Astrocyte of the spinal cord (primary cell): ENCODE measurements at places on chromosomes 4 and X.
A peak's percentile ranks its signal among the peaks of the same experiment; 100 is the strongest.

DNA sequence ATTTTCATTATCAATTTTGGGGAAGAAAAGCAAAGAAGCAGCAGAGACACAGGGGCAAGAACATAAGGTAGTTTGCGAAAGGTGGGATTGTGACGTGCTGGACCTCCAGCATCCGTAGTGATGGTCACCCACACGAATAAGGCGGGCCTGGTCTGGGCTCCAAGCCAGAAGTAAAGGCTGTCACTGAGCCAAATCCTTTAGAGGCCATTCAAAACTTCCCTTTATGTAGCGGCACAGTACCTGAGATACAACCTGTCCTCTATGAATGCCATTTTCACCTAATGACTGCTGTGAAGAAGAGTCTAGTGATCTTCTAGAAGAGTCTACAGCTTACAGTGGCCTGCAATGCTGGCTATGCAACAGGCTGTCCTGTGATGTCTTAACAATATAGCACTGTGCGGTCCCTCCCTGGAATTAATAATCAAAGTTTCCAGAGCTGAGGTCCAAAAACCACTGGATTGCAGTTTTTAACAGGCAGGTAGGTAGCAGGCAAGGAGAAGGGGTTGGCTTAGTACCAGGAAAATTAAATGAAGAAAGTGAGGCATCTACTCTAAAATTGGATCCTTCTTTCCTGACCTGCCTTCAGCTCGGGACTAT lies 56.2 kb downstream of the TRIML1 start:
- DNase-seq, result no peak

GRCh38 chr4:182818926-182819730 lies 98.1 kb downstream of the DCTD start:
- no peak for DNase-seq

GRCh38 chrX:95318882-95319281 lies 1365.8 kb upstream of the DIAPH2 start:
- DNase-seq, result no peak

DNA sequence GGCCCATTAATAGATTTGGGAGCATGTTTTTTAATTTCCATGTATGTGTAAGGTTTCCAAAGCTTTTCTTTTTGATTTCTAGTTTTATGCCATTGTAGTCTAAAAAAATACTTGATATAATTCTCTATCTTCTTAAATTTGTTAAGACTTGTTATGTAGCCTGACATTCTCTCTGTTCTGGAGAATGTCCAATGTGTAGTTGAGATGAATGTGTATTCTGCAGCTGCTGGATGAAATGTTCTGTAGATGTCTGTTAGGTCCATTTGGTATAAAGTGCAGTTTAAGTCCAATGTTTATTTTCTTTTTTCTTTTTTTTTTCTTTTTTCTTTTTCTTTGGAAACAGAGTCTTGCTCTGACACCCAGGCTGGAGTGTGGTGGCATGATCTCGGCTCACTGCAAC lies 378.5 kb upstream of the MAD2L1 start:
- DNase-seq, result no peak

DNA sequence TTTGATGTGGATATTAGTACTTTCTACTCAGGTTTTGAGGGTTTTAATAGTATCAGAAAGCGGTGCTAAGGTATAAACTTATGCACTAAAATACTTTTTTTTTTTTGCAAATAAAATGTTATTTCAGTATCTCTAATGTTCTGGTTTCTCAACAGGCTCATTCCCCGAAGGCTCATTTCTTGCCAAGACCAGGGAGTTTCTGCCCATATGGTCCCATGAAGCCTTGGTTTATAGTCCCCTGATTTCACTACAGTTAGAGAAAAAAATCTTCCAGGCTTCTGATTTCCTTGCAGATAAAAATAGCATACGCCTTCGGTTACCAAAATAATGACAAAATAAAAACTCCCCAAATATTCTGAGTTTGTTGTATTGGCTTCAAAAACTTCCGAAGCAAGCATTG lies 814.2 kb upstream of the PABPC4L start:
- DNase-seq, result no peak

DNA sequence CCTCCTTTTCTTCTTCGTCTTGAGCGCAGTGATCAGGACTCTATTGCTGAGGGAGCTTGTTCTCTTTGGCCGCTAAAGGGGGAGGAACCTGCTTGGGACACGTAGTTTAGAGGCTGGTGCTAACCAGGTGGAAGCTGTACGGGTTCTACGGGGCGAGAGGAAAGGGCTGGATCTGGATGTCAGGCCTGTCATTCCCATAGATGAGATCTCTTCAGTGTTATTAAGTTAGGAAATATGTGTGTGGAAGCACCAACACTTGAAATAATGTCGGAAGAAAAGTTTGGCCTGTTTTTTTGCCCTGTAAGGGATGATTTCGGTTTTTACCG lies 643 bp downstream of the SRP72 start:
- DNase-seq, result no peak

DNA sequence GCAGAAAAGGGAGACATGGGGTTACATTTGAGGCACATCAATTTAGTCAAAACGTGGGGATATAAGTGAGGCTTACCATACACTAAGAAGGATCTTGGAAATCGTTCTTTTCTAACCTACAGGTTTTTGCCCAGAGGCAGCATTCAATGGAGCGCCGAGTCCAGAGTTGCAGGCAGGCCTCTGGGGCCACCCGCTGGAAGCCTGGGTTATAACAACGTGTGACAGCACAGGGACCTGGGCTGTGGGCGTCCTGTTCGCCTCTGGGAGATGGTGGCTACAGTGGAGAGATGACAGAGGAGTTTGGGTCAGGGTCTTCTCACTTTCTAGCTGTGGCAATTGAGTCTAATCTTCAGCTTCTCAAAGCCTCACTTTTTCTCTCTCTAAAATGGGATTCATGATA lies 53.9 kb downstream of the ENPP6 start:
- DNase-seq, result peak; percentile 23

DNA sequence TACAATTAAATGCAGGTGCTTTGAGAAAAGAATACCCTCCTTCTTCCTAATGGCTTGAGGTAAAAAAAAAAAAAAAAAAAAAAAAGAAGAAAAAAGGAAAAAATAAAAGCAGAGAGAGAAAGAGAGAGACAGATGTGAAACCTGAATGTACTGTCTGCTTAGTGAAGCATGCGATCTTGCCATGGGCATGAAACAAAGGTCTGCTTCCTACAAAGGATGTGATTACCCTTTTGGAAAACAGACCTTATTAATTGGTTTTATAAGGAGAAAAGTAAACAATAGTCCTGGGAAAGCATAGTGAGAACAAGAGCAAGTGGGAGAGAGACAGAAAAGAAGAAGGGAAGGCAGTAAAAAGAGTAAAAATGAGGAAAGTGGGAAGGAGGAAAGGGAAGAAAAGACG lies 526.1 kb upstream of the PABPC4L start:
- no peak for DNase-seq

- no peak for DNase-seq
Measured at GRCh38 chr4:107129076-107129475, 93.0 kb upstream of the DKK2 start.

GRCh38 chrX:11558972-11559371 lies 106.7 kb downstream of the ARHGAP6 start:
- DNase-seq, result no peak

DNA sequence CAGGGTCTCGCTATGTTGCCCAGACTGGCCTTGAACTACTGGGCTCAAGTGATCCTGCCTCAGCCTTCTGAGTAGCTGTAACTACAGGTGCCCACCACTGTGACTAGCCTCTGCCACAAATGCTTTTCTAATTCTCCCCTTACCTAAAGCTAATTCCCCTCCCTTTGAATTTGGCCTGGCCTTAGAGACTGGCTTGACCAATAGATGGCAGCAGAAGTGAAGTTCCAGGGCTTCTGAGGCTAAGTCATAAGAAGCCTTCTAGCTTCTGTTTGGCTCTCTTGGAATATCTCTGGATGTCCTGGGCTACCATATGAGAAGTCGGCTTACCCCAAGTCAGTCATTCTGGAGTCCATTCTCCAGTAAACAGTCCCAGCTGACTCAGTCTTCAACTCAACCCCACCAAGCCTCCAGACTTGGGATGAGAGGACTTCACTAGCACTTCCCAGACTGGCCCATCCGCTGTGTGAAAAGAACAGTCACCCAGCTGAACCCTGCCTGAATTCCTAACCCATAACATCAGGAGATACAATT lies 61.0 kb downstream of the HPRT1 start:
- peak; percentile 73 for DNase-seq

DNA sequence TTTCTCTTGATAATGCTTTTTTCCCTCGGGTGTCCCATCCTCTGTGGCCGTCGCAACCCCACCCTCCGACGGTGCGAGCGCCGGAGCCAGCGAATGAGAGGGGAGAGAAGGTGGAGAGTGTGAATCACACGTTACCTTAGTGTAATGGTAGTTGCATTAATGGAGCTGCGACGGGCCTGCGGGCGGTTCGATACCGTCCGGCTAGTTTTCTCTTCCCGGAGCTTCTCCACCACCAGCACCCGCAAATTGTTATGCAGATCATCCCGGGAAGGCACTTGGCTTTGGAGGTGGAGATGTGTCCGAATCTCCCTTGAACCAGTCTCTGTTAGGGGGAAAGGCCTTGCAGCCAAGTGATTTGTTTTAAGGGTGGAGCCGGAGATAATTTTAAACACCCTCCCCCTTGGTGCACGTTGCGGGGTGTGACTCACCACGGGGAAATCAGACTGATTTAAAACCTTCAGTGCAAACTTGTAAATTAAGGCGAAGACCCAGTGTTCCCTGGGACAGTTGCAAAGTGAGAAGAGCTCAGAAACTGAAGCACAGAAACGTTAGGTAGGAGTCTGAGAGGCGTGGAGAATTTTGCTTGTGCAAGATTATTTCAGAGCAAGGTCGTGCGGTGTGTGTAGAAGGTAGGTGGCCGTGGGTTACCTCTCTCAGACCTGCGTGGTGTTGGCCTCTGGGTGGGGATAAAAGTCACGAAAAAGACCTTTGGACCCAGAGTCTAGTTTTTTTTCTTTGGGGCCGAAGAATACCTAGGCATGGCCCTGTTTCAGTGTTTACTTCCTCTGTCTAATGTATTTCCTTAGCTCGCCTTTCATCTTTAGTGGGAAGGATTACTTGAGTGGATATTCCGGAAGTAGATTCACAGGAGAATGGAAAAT lies 1.3 kb downstream of the AFF1 start:
- DNase-seq, result peak; percentile 73

- no peak for DNase-seq
Measured at GRCh38 chrX:56314334-56314733, 82.2 kb downstream of the KLF8 start.

DNA sequence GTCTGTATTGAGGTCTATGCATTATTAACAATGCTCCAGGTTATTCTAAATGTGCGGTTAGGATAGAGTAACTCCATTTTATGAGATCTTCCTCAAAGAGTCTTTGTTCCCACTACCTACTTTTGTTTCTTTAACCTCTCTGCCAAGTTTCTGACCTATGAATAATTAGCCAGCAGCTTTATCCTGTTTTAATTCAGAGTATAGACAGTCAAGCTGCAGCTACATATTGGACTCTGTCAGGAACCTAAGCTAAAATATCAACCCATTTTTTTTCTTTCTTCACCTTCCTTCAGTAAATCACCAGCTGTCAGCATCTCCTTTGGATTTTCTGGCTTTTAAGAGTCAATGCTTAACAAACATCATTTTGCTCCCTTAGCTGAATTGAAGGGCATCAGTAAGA lies 72.3 kb downstream of the TMEM47 start:
- DNase-seq, result no peak

GRCh38 chr4:113603911-113604310 lies 157.6 kb downstream of the CAMK2D start:
- DNase-seq, result no peak

DNA sequence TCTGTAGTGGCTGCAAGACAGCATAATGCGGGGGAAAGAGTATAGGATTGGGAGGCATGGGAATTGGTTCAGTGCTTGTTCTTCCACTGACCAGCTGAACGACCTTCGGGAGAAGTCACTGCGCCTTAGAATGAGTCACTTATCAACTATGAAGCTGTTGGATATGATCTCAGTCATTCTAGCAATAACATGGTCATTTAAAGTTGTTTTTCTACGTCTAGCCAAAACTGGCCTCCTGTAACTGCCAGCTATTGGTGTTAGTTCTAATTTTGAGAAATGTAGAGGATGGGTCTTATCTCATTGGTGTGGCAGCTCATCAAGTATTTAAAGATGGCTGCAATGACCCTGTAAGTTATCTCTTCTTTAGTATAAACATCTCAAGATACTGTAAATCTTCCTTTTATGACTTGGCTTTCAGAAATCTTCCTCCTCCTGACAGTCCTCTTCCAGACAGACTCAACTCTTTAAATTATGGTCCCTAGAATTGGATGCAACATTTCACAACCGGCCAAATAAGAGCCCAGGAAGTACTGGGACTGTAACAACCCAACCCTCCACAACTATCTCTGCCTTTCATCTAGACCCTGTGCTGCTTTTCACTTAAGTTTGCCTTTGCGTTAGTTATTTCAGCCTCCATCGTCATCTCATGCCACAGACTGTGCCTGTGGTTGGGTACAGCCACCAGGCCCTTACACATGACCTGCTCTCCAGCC lies 243.3 kb downstream of the CBR4 start:
- peak; percentile 90 for DNase-seq

GRCh38 chrX:104566681-104567501 lies 892 bp downstream of the IL1RAPL2 start:
- DNase-seq, result no peak
